ENCODE measurements at places on chromosomes 3 and 15.

- DNase-seq, result no peak
These were observed 44.3 kb downstream of the P2RY1 start for GRCh38 chr3:152879130-152879789.

DNA sequence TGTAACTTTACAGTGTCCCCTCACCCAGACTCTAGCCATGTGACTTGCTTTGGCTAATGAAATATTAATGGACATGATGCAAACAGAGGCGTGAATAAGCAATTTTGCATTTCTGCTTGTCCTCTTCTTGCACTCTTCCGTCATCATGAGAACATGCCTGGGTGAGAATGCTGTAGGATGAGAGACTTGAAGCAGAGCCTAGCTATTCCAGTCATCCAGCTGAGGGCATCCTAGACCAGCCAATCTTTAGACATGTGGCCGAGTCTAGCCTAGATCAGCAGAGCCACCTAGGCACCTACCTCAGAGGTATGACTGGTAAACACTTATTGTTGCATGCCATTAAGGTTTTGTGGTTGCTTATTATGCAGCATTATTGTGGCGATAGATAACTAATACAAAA, 450.5 kb upstream of the AZI2 start:
- DNase-seq, result no peak

DNA sequence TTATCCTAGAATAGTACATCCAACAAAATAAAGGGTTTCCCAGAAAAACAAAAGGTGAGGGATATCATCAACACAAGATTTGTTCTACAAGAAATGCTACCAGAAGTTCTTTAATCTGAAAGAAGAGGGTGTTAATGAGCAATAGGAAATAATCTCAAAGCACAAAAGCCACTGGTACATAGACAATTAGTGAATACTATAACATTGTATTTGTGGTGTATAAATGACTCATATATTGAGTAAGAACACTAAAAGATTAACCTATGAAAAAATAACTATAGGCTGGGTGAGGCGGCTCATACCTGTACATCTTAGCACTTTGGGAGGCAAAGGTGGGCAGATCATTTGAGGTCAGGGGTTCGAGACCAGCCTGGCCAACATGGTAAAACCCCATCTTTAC, 210.2 kb upstream of the SLITRK3 start:
- no peak for DNase-seq

DNA sequence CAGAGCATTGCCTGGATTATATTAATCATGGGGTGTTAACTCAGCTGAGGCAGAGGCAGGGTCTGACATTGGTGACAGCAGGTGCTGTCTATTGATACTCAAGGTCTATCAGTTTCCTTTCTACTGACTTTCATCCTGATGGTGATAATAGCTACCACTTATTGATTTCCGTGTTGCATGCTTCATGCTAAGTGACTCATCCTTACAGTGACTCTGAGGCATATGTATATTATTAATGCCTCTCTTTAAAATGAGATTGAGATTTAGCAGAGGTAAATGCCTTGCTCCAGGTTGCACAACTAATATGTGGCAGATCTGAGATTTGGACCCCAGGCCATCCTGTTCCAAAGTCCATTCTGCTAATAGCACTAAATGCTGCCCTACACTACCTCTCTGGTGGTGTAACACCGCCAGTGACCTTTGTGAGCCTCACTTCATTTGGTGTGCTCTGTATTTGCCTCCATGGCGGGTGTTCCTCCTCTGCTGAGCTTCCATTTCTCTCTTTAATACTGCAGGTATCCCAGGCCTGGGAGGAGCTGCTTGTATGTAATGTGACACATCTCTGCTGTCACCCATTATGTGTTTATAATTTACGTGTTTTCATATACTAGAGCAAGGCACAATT, 50.4 kb downstream of the GPR171 start:
- DNase-seq, result no peak

- DNase-seq, result no peak
These were observed 35.1 kb downstream of the NGLY1 start for GRCh38 chr3:25748189-25748588.
